ENCODE measurements at places on chromosomes 7 and 10.

DNA sequence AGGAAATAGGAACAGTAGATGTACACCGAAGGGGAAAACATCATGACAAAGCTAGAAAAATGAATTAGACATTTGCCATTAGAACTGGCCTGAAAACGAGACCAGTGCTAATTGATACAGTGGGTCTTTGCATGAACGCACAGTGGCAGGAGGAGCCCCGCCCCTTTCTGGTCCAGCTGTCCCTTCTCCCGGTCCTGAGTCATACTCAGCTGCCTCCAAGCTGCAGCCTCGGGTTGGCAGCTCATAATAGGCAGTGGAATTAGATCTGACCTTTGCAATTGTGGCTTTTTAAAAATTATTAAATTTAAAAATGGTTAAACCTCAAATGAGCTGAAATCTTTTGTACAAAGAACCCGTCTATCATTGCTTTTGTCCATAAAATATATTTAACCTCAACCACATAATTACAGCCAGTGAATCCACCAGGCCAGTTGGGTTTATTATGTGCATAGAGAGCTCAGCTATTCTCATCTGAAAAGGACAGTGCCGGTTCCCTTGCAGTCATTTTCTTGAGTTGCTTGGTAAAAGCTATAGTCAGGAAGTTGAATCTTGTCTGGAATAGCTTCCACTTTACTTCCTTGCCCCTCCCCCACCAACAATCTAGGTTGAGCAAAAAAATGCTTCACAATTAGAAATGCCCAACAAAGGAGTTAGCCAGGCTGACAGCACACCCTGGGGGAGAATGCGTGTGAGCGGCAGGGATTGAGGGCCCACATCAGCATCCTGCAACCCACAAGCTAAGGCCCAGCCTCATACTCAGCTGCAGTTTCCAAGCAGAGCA, 147.1 kb downstream of the BUB3 start:
- DNase-seq: no peak

- DNase-seq: no peak
Observed at GRCh38 chr7:36748017-36748487, 23.8 kb upstream of the AOAH start.

DNA sequence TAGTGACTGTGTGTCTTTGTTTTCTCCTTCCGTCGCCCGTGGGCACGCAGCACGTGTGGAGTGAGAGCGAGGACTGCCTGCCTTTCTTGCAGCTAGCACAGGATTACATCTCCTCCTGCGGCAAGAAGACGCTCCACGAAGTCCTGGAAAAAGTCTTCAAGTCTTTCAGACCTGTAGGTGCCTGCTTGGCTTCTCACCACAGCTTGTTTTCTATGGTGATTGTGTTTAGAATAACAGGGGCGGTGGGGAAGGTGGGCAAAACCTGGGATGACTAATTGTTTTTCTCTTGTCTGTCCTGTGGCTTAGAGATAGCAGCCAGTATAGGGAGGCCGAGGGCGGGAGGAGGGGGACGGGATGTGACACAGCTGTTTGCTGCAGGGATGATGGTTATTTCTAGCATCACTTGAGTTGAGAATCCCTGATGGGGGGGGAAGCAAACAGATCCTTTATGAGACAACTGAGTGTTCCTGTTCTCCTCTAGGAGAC, 11.4 kb downstream of the MTURN start:
- DNase-seq: no peak

GRCh38 chr7:94510582-94511496, 1.2 kb downstream of the CASD1 start:
- peak; percentile 19 for DNase-seq
